ENCODE measurements at places on chromosomes 3 and 15.

DNA sequence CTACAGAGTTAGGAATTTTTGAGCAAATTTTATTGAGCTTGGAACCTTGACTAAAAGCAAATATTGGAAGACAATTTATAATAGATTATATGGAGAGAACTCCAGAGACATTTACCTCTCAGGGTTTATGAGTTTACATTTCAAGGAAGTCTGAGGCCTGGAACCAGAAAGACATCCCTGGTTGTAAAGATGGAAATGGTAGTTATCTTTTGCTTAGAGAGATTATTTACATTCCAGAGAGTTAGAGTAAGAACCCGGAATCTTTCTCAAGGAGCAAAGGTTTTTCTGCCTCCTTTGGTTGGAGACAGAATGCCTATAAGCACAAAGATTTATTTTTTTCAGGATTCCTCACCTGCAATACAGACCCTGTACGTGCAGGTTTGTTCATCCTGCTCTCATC is 458.1 kb downstream of the TBL1XR1 start:
- DNase-seq = no peak

GRCh38 chr3:61561374-61562041 is at the start of gene PTPRG:
Gene PTPRG (plus strand): TSS chr3:61561571. CDS start chr3:61562288, 717 bp downstream.
- DNase-seq = peak; percentile 69

DNA sequence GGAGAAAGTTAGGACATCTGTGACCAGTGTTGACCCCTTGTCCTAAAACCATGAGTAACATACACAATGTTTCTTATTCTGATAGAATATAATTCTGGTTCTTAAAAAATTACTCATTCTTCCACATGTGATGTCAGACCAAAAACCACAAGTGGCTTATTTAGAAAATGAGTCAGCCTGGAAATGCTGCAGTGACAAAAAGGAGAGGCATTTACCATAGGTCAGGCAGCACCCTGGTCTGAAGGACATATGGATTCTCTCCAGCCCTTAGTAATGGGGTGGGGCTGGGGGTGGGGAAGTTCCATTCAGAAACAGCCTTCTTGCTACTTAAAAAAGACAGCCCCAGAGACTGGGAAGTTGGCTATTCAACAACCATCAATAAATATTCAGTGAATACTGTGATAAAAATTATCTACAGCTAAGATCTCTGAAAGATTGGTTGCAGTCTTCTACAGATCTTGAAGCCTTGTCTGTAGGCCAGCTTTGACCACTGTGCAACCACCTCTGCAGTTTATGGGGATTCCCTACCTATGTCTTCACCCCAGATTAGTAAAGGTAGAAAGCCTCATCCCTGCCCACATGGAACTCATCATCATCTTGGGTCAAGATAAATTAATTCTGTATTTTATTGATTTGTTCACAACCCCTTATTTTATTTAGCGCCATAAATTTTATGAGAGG is 34.9 kb upstream of the TIMP4 start:
- DNase-seq = no peak

- no peak for DNase-seq
Observed at GRCh38 chr3:185716436-185717108, 108.3 kb downstream of the IGF2BP2 start.

- no peak for DNase-seq
Observed at GRCh38 chr3:131730581-131730980, 227.8 kb upstream of the MRPL3 start.

DNA sequence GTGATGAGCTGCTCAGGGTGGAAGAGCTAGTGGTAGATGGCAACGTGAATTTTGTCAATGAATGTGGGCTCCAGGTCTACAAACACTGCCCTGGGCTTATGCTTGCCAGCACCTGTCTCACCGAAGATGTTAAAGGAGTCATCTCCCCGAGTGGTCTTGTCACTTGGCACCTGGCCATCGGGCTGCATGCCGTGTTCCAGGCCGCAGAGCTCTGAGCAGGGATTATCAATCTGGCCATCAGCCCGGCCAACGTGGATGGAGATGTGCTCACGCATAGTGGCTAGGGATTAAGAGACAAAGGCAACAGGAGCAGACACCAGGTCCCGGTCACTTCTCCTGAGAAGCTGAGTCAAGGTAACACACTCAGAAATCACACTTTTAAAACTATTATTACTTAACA is 54.8 kb upstream of the ACTC1 start:
- no peak for DNase-seq

DNA sequence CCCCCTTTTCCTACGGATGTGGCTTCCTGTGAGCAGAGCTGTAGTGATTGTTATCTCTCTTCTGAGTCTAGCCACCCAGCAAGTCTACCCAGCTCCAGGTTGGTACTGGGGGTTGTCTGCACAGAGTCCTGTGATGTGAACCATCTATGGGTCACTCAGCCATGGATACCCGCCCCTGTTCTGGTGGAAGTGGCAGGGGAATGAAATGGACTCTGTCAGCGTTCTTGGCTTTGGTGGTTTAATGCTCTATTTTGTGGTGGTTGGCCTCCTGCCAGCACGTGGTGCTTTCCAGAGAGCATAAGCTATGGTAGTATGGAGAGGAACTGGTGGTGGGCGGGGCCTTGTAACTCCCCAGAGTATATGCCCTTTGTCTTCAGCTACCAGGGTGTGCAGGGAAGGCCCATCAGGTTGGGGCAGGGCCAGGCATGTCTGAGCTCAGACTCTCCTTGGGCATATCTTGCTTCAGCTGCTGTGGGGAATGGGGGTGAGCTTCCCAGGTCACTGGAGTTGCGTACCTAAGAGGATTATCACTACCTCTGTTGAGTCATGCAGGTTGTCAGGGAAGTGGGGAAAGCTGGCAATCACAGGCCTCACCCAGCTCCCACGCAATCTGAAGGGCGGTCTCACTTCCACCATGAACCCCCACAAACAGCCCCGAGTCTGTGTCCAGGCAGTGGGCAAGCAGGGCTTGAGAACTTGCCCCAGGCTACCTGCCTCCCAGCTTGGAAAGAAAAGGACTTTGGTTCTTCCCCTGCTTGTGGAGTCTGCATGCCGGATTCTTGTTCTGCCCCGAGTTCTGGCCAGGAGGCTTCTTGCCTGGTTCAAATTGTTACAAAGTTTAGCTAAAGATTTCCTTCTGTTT is 9.0 kb upstream of the ADGRG7 start:
- DNase-seq = no peak

- DNase-seq = no peak
Observed at GRCh38 chr3:64267721-64268604, 42.7 kb upstream of the PRICKLE2 start.

DNA sequence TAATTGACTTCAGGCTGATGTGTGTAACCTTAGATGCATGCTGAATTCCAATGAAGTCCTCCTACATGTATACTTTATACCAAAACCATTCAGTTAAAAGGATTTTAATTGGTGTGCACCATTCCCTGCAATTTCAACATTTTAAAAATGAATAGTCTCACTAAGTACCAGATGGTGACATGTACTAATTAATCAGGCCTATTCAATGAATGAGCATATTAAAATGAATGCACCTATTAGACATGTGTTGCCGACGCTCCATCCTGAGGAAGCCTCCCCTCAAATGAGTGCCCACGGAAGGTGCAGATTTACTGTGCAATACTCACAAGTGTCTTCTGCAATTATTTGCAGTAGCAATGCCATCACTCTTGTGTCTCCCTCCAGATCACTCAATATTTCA is 124.7 kb upstream of the TSPAN3 start:
- no peak for DNase-seq

DNA sequence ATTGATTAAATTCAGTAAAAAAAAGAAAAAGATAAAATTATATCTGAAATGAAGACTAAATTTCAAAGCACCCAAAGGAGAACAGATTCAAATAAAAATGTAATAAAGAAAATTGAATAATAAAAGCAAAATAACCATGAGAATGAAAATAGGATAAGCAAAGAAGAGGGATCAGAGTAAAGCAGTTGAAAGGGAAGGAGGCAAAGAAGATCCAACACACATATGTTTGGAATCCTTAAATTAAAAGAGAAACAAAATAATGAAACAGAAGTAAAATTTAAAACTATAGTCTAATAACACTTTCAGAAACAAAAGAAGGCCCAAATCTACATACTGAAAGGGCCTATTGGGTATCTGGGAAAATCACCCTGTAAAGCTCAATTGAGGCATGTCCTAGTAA is 32.1 kb downstream of the HACD2 start:
- DNase-seq = no peak

DNA sequence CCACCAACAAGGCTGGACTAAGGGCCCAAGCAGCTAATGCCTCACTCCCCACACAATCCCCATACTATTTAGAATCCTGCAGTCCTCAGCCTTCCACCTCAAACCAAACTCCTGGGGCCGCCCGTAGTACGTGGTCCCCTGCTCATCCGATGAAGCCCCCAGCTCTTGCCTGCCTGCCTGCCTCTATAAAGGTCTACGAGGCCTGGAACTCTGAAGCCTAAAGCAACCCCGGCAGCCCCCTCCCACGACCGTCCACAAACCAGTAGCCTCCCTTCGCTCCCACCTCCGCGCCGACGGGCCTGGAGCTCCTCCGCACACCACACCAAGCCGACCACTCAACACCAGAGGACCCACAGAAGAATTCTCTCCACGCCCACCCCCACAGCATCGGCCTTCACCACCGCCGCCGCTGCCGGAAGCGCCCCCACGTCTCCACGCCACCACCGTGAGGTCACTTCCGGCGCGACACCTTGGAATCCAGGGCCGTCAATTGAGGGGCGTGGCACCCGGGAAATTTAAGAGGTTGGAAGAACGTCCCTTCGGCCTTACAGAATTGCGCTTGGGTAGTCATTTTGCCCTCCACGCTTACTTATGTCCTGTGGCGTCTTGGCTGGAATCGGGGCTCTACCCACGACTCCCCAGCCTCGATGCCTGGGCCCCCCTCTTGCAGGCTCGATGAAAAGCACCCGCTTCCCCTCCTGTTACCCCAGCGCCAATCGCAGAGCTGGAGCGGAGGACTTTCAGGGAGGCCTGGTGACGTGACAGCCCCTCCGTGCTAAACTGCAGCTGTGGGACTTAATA is at the start of gene EDC3:
Gene EDC3 (minus strand): TSS at position 428 of the 801 bp plus-strand sequence. CDS start 20,900 bp downstream, outside the sequence.
- DNase-seq = peak; percentile 88

DNA sequence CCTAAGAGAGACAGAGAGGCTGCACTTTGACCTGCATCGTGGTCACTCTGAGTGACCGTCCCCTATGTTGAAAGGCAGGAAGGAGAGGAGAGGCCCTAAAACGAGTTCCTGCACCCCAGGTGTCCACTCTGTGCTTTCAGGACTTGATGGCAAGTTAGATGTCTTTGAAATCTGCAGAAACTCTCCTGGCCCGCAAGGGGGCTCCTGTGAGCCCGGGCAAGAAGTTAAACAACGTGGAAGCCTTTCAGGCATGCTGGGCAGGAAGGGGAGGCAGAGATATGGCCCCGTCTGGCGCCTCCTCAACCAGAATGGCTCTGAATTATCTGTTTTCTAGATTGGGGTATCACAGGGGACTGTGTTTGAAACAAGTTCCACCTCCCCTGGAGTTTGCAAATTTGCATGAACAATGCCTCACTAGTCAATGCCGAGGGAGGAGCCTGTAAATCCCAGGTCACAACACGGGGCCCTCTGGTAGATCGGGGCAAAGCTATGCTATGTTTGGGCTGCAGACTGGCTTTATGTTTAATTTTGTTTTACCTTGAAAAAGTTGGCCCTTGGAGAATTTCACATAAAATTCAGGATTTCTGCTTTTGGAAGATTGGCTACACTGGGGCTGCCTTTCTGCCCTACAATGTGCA is 9.8 kb downstream of the CTXND1 start:
- no peak for DNase-seq

GRCh38 chr15:19973718-19974117 is 567.9 kb downstream of the GOLGA6L6 start:
- no peak for DNase-seq

DNA sequence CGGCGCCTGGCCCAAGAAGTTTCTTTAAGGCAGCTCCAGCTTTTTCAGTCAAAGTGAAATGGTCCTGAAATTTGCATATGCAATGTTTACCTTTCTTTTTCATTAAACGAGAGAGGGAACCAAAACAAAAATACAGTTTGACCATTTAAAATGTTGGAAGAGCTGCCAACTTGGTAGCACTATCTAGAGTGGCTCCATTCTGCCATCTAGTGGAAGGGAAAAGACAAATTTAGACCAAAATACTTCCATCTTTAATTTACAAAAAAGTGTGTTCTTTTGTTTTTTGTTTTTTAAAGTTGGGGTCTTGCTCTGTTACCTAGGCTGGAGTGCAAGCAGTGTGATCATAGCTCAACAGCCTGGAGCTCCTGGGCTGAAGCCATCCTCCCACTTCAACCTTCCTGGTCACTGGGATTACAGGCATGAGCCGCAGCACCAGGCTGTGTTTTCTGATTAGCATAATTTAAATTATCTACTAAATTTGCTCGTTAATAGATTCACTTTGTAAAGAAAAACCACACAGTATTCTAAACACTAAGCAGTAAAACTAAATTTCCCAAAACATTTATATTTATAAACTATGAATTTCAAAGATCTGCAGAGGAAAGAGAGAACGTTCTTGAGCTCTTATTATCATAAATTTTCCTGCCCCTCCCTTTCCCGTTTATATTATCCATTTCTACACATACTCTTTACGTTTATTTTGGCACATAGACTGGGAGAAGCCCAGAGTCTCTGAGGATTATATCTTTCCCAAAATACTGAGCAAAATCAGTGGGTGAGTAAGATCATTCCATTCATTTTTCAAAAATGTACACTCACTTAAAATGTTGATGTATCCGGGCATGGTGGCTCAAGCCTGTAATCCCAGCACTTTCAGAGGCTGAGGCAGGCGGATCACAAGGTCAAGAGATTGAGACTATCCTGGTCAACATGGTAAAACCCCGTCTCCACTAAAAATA is 15.4 kb upstream of the RFC4 start:
- DNase-seq = no peak

DNA sequence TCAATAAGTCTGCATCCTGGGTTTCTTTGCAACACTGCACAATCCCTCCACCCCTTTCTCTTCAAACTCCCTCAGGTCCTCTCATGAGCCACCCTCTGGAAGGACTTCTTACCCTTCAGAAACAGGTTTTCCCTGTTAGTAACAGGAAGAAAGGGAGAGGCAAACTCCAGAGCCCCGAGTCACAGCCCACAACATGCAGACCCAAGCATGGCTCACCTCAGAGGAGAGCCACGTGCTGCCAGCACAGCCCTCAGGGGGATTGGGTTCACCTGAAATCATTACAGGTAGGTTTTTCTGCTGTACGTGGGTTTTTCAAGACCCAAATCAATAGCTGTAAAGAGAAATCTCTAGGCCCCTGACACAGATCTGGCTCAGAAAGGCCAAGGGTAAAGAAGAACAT is 359.7 kb upstream of the ATP10A start:
- DNase-seq = no peak

DNA sequence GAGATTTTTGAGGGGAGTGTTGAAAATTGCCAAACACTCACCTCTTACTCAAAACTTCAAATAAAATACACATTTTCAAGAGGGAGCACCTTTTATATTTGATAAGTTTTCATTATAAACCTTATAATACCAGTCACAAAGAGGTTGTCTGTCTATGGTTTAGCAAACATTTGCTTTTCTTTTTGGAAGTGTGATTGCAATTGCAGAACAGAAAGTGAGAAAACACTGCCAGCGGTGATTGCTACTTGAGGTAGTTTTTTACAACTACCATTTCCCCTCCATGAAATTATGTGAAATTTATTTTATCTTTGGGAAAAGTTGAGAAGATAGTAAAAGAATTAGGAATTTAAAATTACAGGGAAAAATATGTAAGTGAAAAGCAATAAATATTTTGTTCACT is 20.1 kb downstream of the DIPK2A start:
- DNase-seq = no peak

Data from GM12891 (cell line).